Activated B cell treated with CpG ODN at 0.5 μM for 24 hours (primary cell): ENCODE measurements at places on chromosomes 16 and 17. TPM values are rescaled to one million over a fixed set of nuclear protein-coding genes. Genes with fewer than 3 reads are reported as not detected.

GRCh38 chr17:48588528-48588927 is 1.5 kb downstream of the HOXB3 start:
- H3K4me1 ChIP-seq, result peaks cover 49% of the 10 kb centered on the region
- DNase-seq, result no peak
- no peaks in the 10 kb centered on the region for H3K36me3 ChIP-seq
- no peak overlapping the region for H3K27ac ChIP-seq
- no peak overlapping the region for H3K4me3 ChIP-seq

- peak overlapping the region; percentile 78 for H3K27ac ChIP-seq
- peak; percentile 26 for DNase-seq
- peaks cover 96% of the 10 kb centered on the region for H3K4me1 ChIP-seq
- peaks cover 27% of the 10 kb centered on the region for H3K36me3 ChIP-seq
- peak overlapping the region; percentile 61 for H3K4me3 ChIP-seq
- no peaks in the 10 kb centered on the region for H3K27me3 ChIP-seq
Measured at GRCh38 chr16:89360760-89361435, 129.5 kb downstream of the ANKRD11 start.

Gene EVPLL
- not detected in 2 replicates for total RNA-seq

Gene NSF
- total RNA-seq, result 107 and 117 TPM in 2 replicates

DNA sequence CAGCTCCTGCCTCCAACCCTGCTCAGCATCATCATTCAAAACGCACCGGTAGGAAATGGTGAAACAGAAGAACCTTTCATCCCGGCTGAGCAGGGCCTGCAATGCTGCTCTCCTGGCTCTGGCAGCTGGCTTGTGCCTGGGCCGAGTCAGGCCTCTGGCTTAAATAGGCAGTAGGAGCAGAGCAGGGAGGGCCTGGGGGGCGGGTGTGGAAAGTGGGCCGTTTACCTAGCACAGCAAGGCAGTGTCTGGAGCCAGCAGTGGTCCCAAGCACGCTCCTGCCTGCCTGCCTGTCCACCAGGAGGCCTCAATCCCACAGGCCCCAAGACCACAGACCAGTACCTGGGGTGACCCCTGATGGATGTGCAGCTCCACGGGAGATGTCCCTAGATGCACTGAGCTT is 59.3 kb downstream of the SMPD3 start:
- peaks cover 18% of the 10 kb centered on the region for H3K4me1 ChIP-seq
- no peak overlapping the region for H3K27ac ChIP-seq
- no peak overlapping the region for H3K4me3 ChIP-seq
